Liver (tissue), 10 donors: ENCODE measurements at places on chromosomes 1 and 21. TPM values are rescaled to one million over a fixed set of nuclear protein-coding genes. Genes with fewer than 3 reads are reported as not detected.

GRCh38 chr21:43624339-43624738 is 34.9 kb downstream of the HSF2BP start:
- no peak for DNase-seq

The TAS1R1 gene
- polyA plus RNA-seq: not detected

DNA sequence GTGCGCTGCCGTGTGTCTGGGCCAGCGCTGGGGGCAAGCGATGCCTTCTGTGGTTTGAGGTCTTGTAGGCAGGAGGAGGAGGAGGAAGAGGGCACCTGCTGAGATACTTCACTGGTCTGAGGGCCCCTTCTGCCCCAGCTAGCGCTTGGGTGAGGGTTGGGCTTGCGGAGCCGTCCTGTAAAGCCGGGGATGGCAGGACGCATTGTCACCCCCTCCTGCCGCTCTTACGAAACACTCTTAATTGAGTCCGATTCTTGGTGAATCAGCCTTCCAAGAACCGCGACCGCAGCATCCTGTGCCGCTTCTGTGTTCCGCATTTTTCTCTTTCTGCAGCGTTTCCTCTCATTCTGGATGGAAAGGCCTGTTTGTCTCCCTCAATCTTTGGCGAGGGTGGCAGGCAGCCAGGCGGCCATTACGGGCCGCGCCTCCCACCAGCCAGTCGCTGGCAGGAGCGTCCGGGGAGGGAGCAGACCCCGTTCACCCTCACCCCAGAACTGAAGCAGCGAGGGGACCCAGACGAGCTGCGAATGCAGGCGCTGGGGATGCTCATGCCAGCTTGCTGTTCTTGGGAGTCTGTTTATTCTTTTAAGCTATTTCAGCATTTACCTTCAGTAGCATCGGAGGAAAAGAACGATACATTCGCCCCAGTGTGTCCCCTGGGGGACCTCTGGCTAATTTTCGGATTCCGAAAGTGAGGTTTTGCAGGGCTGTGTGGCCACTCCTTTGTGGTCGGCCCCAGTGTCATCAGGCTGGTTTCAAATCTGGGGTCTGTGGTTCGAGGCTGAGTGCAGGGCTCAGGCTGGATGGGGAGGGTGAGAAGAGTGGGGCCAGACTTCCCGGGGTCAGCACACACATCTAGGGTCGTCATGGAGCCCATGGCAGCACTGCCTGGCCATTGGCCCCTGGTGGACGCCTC is 62.7 kb downstream of the SKI start:
- DNase-seq: no peak

The NPHS2 gene
- not detected for polyA plus RNA-seq
